ENCODE measurements at places on chromosomes 4 and X.

DNA sequence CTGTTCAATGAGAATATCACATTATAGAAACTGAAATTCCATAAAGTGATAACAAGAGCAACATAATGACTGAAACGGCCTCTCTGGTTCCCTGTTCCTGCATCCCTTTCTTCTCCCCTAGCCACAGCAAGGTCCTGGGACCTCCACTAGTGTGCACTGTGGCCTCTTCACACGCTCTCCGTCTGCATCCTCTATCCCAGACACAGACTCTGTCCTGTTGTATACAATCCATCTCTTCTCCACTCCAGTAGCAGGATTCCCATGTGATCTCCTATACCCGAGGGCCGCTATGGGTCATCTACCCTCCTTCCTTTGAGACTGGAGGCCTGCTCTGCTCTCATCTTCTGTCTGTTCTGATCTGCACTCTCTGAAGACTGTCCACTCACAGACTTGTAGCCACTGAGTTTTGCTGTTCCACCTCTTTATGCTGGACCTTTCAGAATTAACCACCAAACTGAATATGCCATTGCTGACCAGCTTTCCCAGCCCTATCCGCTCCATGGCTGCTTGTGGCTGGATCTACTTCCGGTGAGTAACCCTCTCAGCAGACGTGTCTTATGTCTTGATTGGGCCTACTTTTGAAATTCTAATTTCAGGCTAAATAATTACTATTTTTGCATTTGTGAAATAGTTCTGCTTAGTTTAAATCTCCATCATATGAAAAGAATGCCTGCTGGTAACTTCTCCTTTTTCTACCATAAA lies 105.1 kb upstream of the NAP1L5 start:
- DNase-seq, result no peak

DNA sequence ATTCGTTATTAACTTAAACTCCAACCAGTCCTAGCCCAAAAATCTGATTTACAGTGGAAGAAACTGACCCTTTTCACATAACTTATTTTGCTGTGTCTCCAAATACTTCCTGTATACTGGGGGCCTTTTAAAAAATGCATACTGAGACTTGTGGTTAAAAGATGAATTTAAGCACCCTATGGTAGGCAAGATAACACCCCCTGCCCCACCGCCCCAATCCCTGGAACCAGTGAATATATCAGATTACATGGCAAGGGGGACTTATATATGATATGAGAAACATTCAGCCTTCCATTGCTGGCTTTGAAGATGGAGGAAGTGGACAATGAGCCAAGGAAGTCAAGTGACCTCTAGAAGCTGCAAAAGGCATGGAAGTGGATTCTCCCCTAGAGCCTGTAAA lies 3.1 kb upstream of the CLCN3 start:
- DNase-seq, result no peak

DNA sequence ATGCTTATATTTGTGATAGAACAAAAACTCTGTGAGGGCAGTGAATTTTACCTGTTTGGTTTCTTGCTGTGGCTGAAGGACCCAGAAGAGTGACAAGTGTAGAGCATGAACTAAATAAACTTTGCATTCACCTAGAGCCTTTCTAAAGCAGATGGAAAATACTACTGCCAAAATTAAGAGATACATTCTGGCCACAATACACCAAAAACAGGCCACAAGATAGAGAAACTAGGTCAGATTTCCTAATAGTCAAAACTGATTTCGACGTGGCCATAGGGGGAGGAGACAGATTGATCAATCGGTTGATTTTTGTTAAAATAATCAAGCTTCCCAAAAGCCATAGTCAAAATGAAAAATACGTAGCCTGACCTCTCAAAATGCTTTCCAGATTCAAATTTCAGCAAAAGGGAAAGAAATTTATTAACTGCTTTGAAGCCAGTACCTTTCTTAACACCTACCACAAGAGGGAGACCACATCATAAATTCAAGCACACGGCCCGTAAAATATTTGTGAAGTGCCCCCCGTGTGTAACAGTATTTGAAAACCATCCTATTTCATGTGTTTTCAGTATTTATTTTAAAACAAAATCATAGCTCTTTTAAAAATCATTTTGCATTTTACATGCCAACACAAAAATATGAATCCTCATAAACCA lies 132.4 kb downstream of the CORIN start:
- no peak for DNase-seq

- DNase-seq, result no peak
Observed at GRCh38 chr4:137705171-137705783, 173.0 kb upstream of the PCDH18 start.

Measured in head of caudate nucleus (tissue), 42 donors.